ENCODE measurements at places on chromosomes 3 and 15. TPM values are rescaled to one million over a fixed set of nuclear protein-coding genes. Genes with fewer than 3 reads are reported as not detected.

GRCh38 chr3:187352581-187353575 is 15.3 kb upstream of the RTP4 start:
- DNase-seq = peak; percentile 81

- DNase-seq = no peak
Measured at GRCh38 chr3:61617651-61618050, 56.3 kb downstream of the PTPRG start.

DNA sequence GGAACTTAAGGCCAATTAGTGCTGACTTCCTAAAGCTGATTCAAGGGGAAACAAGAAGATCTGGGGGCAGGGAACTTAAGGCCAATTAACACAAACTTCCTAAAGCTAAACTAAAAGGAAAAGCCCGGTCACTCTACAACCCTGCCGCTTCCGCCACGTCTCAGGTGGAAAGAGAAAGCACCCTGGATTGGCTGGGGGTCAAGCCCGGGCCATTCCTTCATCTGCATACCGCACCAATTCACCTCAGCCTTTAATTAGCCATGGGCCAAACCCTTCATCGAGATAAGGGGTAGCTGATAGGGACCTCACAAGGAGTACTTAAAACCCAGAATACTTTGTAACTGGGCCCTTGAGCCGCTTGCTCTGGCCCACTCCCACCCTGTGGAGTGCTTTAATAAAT is 14.4 kb downstream of the TMPRSS7 start:
- DNase-seq = no peak

DNA sequence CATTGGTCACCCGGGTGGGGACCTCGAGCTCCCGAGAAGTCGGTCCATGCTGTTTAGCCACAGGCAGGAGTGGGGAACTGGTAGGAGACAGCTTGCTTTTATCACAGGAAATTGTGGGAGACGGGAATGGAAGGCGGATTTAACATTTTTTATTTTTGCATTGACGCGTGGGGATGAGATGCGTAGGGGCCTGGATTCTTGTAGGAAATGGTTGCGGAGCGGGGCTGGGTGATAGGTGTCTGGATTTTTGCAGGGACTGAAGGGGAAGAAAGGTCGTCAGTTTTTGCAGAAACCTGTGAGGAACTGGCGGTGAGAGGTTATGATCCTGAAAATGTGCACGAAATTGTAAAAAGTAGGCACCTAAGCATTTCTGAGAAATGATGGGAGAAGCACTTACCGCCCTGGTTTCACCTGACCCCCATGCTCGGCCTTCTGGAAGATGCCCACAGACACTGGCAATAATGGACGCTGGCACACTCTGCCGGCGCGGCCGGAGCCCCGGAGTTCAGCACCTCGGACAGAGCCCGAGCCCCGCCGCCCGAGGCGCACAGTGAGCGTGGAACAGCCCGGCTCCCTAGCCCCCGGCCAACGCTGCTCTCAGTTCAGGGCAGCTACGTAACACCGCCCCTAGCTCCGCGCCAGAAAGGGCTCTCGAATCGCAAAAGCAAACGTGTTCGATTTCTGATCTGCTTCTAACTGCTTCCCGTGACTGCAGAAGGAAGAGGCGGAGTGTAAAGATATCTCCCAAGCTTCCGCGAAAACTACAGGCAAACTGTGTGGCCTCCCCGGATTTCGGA is 928 bp downstream of the ANKRD34C start:
- DNase-seq = peak; percentile 67

GRCh38 chr15:71549091-71549490 is 261.3 kb upstream of the NR2E3 start:
- no peak for DNase-seq

GRCh38 chr15:88249220-88249619 is 7.3 kb downstream of the NTRK3 start:
- no peak for DNase-seq

- peak; percentile 76 for DNase-seq
Measured at GRCh38 chr15:80494351-80494751, 90.2 kb downstream of the ARNT2 start.

GRCh38 chr3:197949778-197950676 is at the start of gene RPL35A:
RPL35A (plus strand) TSS chr3:197950190; CDS start chr3:197950968, 778 bp downstream.
- peak; percentile 96 for DNase-seq

DNA sequence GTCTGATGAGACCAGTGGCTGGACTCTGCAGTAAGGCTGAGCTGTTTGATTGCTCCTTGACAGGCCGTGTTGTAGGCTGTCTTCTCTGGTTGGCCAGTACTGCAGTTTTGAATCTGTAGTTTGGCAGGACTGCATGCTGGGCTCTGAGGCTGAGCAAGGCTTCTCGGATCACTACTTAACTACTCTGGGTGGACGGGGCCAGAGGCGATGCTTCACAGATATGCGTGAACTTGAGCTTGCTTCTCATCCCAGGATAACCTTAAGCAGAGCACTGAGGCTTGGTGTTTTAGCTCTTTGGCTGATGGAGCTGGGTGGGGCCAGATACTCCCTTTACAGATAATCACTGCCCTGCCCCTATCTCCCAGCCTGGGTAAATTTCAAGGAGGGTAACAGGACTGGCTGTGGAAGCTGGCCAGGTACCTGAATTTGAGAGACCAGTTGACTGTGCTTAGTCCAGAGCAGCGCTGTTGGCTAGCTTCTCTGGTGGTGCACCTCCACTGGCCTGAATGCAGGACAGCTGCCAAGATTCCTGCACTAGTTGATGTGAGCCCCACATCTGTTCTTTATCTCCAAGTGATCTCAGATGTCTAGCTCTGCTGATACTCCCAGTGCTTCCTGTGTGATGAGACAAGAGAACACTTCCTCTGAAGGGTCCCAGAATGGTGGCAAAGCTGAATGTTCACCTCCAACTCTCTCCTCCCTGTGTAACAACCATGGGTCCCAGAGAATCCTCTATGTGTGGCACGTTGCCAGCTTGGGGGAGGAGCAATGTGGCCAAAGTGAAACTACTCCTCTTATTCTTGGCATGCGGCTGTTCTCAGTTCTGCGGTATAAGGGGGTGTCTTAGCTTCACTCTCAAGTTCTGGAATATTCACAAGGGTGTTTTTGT is 37.9 kb downstream of the RPL39L start:
- DNase-seq = peak; percentile 48

GRCh38 chr3:163011596-163011995 is 1515.0 kb downstream of the OTOL1 start:
- no peak for DNase-seq

- no peak for DNase-seq
Measured at GRCh38 chr3:157660847-157661246, 157.6 kb upstream of the VEPH1 start.

GRCh38 chr15:27046880-27047279 is 75.9 kb downstream of the GABRG3 start:
- no peak for DNase-seq

DNA sequence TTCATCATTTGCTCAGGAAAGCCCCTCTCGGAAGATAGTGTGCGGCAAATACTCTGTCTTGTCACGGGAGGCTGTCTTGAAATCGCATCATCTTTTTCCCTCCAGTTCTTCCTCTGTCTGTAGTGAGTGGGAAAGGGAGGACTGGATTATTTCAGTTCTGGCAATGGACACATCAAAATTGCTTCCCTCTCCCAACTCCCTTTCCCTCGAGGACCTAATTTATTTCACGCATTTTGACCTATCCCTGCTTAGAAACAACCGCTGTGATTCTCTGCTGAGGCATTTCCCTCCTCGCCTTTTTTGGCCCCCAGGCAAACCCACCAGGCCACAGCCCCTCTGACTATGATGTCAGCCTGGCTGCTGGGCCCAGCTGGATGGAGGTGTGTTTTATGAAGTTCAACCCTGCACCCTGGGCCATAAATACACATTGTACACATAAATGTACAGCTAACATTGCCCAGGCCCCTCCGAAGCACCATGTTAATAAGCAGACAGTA is 138.7 kb upstream of the LRTM1 start:
- DNase-seq = peak; percentile 53

- no peak for DNase-seq
Measured at GRCh38 chr15:53588773-53589172, 170.7 kb downstream of the WDR72 start.

- DNase-seq = no peak
Measured at GRCh38 chr3:174821477-174821876, 37.7 kb upstream of the NAALADL2 start.

DNA sequence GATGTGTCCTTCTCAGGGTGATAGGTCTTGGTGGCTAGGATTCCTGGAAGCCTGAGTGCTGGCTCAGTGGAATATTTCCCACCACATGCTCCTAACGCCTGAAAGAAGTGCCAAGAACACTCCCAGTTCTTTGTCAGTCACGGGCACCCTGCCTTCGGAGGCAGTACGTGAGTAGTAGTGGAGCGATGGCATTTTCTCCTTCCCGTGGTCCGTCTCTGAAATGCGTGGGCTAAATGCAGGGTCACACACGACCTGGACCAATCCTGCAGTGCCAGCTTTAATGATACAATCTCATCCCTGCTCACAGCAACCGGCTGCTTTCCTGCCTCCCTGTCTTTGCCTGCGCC is 14.5 kb downstream of the H1-8 start:
- DNase-seq = no peak

DNA sequence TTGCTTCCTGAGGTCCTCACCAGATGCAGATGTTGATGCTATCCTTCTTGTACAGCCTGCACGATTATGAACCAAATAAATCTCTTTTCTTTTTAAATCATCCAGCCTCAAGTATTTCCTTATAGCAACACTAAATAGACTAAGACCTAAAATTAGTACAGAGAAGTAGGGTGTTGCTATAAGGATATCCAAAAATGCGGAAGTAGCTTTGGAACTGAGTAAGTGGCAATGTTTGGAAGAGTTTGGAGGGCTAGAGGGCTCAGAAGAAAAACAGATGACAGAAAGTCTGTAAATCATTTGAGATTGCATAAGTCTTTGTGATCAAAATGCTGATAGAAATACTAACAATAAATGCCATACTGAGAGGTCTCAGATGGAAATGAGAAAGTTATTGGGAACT is 894.9 kb downstream of the DIPK2A start:
- DNase-seq = peak; percentile 41

GRCh38 chr15:74283368-74283767 is 47.2 kb downstream of the CCDC33 start:
- DNase-seq = no peak

DNA sequence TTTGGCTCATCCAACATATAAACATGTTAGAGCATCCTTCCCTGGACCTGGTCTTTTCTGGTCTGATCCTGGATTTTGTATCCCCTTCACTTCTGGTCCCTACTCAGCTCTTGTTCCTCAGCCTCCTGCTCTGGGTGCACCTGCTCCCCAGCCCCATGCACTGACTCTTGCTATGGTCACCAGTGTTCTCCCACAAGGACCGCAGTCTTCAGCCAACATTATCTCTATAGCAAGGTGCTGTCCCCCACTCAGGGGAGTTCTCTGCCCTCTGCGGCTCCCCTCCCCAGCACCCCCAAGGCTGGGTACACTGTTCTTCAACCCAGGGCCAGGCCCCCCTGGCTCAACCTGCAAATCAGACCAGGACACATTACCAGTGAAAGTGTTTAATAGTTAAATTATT is 80.2 kb downstream of the SEC22A start:
- DNase-seq = no peak

DNA sequence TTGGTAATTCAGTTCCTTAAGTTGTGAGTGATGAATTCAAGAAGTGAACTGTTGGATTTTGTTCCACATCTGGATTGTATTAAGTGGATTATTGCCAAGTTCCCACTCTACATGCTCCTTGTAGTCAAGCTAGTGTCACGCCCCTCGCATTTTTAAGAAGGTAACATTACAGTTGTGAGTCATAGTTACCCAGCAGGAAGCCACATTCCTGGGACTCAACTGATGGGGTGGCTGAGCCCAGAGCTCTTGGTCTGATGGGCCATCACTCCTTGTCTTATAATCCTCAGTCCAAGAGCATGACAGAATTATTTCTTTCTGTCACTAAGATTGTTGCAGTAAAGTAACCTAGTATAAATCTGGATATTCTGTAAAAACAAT is 102.7 kb downstream of the PTPRG start:
- no peak for DNase-seq

The GOLGA6L4 gene
- 24.2 TPM for polyA plus RNA-seq

The GMNC gene
- 6.7 TPM for polyA plus RNA-seq

The GRK7 gene
- 0.13 TPM for polyA plus RNA-seq

The USP19 gene
- 61.4 TPM for polyA plus RNA-seq

The AVEN gene
- polyA plus RNA-seq = 14.4 TPM

The TMEM40 gene
- 3.7 TPM for polyA plus RNA-seq

The TM6SF1 gene
- polyA plus RNA-seq = 2.6 TPM

The TMEM42 gene
- polyA plus RNA-seq = 33.7 TPM

The PDCD6IP gene
- 130 TPM for polyA plus RNA-seq

The GXYLT2 gene
- polyA plus RNA-seq = 11.3 TPM

The CLDN18 gene
- polyA plus RNA-seq = 4.1 TPM
